ENCODE measurements at places on chromosomes 4 and X.

DNA sequence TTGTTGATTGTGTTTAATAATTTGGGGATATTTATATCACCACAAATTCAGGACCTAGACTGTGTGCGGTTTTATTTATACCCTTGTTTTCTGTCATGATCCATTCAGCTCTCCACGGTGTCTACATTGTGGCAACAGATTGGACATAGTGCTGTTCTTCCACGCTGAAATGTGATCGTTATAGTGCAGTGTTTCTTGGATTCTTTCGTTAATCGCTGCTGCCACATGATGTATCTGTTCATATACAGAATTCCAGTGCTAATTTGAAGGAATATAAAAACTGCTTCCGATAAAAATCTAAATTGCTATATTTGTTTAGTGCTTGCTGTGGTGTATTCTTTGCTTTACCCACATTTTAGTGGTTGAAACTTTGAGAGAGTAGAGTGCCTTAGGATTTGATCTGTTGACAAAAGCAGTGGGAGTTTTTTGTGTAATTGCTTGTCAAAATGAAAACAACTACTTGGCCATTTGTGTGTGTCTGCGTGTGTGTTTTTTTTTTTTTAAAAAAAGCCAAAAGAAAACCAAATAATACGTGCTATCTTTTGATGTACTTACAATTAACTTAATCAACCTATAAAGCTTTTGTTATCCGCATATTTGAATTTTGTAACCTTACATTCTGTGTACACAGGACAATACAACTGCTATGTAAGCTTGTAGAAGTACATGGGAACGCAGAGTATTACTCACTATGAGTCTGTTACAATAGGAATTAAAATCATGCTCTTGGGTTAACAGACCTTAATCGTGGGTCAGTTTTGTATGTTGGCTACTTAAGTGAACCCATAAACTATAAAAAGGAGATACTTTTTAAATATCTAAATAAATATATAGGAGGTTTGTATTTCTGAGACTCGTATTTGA lies 353.3 kb downstream of the ARHGAP24 start:
- no peak for DNase-seq

- DNase-seq, result no peak
Measured at GRCh38 chr4:7524843-7525242, 90.1 kb upstream of the PSAPL1 start.

DNA sequence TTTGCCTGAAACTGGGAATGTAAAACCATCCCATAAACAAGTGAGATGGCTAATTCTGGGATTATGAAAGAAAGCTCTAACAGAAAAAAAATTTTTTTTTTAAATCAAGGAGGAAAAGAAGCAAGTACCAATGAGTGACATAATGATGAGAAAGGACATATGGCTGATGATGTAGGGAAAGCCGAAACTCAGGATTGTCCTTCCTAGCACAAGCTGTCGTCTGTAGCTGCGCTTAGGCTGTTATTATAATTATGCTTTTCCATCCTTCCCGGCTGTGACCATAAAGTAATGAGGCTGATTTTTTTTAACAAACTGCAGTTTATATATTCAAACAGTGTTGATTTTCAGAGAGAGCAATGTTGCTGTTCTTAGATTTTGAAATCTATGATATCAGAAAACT lies 209.8 kb upstream of the NOCT start:
- DNase-seq, result no peak

- no peak for DNase-seq
Measured at GRCh38 chr4:139873111-139873860, 207.7 kb downstream of the MGST2 start.

- DNase-seq, result no peak
Measured at GRCh38 chr4:7821245-7822136, 118.2 kb downstream of the AFAP1 start.

- DNase-seq, result no peak
Measured at GRCh38 chr4:88826771-88827170, 129.1 kb upstream of the NAP1L5 start.

- DNase-seq, result no peak
Measured at GRCh38 chr4:126954537-126955291, 678.0 kb upstream of the INTU start.

GRCh38 chr4:24564488-24564887 lies 19.9 kb downstream of the DHX15 start:
- no peak for DNase-seq

Data from nephron progenitor cell (in vitro differentiated cells).